Mesothelial cell of epicardium (in vitro differentiated cells): ENCODE measurements at places on chromosomes 7 and 10. TPM values are rescaled to one million over a fixed set of nuclear protein-coding genes. Genes with fewer than 3 reads are reported as not detected.

DNA sequence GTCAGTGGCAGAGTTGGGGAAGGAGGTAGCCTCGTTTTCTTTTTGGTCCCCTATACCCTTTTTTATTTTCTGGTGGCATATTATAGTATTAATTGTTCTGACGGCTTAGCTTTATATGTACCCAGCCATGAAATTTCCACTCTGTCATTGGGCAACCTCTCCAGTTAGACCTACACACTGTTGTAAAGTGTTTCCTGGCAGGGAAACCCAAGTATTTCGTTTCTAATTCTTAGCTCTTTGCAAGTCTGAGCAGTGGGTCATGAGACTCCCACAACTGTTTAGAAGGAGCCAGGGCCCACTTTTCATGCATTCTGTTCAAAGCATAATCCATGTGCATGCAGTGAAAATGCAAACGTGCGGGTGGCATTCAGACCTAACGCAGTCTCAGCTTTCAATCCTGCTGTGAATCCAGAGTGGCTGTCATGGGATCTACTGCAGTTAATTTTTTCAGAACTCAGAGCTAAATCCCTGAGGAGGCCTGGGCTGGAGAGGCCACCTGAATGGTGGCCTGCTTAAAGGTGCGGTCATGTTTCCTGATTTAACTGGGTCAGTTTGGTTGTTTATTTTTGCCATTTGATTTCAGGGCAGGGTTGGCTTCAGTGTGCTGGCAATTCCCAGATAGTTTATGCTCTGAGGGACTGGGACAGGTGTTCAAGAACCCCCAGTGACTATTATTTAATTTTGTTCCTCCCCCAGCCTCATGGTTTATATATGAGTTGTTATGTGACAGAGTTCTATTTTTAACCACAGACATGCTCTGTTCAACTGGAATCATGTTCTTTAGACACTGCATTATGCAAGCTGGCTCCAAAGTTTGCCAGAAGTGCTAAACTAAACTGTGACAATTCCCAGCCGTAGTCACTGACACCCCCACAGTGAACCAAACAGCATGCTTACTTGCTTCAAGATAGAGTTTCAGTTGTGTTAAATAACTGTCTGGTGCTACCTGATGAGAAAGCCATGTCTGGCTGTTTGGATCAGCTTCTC is 27.4 kb upstream of the SYPL1 start:
- no peak for DNase-seq

SFRP4 gene
- 5.7 to 6.6 TPM (median 6.4 TPM) in 3 replicates for total RNA-seq

ZNF365 gene
- not detected in 3 replicates for total RNA-seq

OR2A5 gene
- not detected in 3 replicates for total RNA-seq

GRCh38 chr10:8017277-8017676 is 37.2 kb upstream of the GATA3 start:
- DNase-seq = no peak

SFTPA1 gene
- total RNA-seq = not detected in 3 replicates

WAPL gene
- total RNA-seq = 42.8 to 43.4 TPM (median 43.3 TPM) in 3 replicates
